ENCODE measurements at places on chromosomes 7 and 10. TPM values are rescaled to one million over a fixed set of nuclear protein-coding genes. Genes with fewer than 3 reads are reported as not detected.
A peak's percentile ranks its signal among the peaks of the same experiment; 100 is the strongest.

The VWDE gene
- total RNA-seq, result 1.5 TPM

The NEUROG3 gene
- total RNA-seq, result not detected

The LIMK1 gene
- total RNA-seq, result 23.8 TPM

The ITPRID1 gene
- total RNA-seq, result not detected

The CARD11 gene
- total RNA-seq, result 9.6 TPM

The WIPF3 gene
- total RNA-seq, result 4.5 TPM

The VPS37D gene
- 13.2 TPM for total RNA-seq

The KLF14 gene
- total RNA-seq, result not detected

The DEPP1 gene
- 146 TPM for total RNA-seq

The SLIT1 gene
- 0.35 TPM for total RNA-seq

The ZNF518A gene
- total RNA-seq, result 29.4 TPM

The AGBL3 gene
- 7.6 TPM for total RNA-seq

The AKR1B1 gene
- 93.8 TPM for total RNA-seq

The CC2D2B gene
- total RNA-seq, result 2.5 TPM

The ASZ1 gene
- total RNA-seq, result not detected

The OR2A5 gene
- not detected for total RNA-seq

The BAG3 gene
- total RNA-seq, result 42.0 TPM

GRCh38 chr10:128543151-128543550 lies 416.9 kb upstream of the MKI67 start:
- no peak for DNase-seq

- DNase-seq, result no peak
Measured at GRCh38 chr7:69832356-69832755, 234.1 kb downstream of the AUTS2 start.

GRCh38 chr10:74957285-74957961 lies 131.0 kb downstream of the KAT6B start:
- DNase-seq, result no peak

GRCh38 chr7:119096683-119097082 lies 872.2 kb downstream of the ANKRD7 start:
- DNase-seq, result no peak

DNA sequence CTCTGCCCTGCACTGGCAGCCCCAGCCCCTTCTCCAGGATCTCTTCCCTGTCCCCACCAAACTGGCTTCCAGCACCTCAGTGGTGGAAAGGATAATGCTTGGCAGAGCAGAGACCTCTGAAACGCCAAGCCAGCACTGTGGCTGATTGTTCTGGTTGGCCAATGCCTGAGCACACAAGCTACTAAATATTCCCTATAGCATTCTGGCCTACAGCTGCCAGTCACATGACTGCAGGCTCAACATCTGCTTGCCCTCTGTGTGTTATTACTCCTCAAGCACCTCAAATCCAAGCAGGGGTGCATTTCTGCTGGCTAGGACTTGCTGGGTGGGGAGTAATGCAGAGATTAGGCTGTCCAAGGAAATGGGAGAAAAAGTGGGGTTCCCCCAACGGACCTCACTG lies 6.1 kb downstream of the TBATA start:
- no peak for DNase-seq

GRCh38 chr7:16528520-16528919 lies 1.9 kb downstream of the LRRC72 start:
- no peak for DNase-seq

GRCh38 chr10:28130267-28130666 lies 131.4 kb upstream of the ODAD2 start:
- DNase-seq, result no peak

- DNase-seq, result no peak
Measured at GRCh38 chr7:84022684-84023308, 171.8 kb downstream of the SEMA3A start.

GRCh38 chr7:94294471-94295131 lies 100.1 kb upstream of the COL1A2 start:
- DNase-seq, result no peak

GRCh38 chr7:149317986-149318672 lies 56.1 kb downstream of the ZNF783 start:
- no peak for DNase-seq

GRCh38 chr7:135001390-135002165 lies 15.3 kb downstream of the AGBL3 start:
- DNase-seq, result no peak

DNA sequence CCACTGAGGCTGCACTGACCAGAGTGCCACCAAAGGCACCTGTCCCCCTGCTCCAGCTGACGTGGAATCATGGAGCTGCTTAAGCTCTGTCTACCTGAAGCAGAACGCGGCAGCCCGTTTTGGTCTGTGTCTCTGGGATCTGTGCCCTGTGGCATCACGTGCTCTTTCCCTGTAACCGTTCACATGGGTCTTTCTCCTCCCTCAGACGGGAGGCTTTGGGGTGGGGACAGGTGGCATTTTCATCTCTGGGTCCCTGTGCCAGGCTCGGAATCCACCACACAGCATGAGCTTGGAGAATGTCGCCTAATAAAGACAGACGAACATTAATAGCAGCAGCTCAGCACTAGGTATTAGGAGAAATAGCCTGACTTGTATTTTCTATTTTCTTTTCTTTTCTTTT lies 1.6 kb upstream of the ADAP1 start:
- DNase-seq, result no peak

DNA sequence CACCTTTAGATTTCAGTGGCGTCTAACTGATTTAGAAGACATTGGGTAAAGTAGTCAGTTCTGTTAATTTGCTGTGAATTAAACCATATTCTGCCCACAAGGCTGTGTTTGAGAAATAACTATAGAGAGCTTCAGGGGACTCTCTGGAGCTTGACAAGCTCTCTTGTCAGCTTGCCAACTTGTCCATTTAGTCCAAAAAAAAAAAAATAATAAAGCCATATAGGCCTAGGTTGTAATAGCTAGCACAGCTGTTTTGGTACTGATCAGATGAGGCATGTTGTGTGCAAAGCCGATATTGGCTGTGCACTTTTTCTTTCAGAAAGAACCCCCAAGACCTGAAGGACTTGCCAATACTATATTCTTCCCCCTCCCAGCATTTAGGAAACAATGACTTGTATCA lies 20.2 kb upstream of the ZNF282 start:
- no peak for DNase-seq

DNA sequence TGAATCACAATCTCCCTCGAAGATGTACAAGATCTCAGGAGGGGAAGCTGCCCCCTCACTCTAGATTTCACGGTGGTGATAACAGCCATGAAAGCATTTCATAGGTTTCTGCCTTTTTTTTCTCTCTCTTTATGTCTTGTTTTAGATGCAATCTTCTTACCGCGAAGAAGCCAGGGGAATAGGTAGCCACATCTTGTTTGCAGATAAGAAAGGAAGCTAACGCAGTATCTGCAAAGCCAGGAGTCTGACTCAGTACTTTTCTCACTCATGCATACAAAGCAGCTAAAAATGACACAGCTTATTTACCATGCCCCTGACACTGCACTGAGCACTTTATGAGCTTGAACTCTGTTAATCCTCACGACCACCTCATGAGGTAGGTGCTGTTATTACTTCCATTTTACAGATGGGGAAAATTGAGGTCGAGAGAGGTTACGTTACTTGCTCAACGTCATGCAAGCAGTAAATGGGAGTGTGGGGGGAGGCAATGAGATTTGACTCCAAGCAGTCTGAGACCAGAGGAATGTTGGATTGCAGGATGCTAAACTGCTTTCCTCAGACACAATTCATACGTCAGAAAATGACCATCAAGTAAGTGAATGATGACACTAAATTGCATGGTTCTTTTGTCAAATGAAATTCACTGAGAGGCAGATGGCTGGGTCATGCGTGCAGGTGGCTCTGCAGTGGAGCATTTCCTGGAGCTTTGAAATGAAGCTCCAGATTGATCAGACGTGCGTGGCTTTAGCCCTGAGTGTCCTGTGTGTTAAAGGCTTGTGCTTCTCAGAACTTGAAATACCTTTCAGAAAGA lies 3.3 kb downstream of the MAP3K8 start:
- no peak for DNase-seq

DNA sequence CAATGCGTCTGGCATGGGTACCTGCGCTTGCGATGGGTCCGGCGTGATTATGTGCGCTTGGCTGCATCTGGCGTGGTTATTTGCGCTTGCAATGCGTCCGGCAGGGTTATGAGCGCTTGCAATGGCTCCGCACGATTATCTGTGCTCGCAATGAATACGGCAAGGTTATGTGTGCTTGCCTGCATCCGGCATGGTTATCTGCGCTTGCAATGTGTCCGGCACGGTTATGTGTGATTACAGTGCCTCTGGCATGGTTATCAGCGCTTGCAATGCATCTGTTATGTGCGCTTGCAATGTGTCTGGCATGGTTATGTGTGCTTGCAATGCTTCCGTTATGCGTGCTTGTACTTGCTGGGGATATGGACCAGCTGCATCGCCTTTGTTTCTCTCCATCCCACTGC lies 37.7 kb downstream of the RBAK start:
- no peak for DNase-seq

GRCh38 chr10:15242261-15242840 lies 73.9 kb upstream of the NMT2 start:
- DNase-seq, result no peak

- no peak for DNase-seq
Measured at GRCh38 chr10:119834188-119834587, 38.5 kb downstream of the MCMBP start.

DNA sequence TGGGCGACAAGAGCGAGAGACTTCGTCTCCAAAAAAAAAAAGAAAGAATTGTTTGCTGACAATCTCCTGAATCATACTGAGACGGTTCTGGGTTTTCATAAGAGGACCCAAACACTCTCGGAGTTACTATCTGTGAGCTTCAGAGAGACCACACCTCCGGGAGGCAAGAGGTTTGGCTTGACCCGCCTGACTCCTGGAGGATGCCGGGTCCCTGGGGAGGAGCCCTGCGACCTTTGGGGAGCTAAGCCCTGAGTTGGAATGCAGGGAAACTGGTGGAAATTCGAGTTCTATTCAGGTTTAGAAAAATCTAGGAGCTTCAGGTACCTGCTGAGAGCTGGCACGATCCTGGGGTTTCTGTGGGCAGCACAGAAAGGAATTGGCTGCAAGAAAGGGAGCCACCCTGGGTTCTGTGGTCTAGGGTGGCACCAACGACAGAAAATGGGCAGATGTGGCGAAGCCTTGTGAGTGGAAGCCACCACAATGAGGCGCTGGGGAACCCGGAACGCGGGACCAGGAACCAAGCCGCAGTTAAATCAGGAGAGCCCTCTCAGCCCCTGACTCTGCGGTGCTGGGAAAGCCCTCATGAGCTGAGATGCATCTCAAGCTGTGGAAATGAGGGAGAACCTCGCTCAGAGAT lies 21.9 kb upstream of the GATAD1 start:
- no peak for DNase-seq

DNA sequence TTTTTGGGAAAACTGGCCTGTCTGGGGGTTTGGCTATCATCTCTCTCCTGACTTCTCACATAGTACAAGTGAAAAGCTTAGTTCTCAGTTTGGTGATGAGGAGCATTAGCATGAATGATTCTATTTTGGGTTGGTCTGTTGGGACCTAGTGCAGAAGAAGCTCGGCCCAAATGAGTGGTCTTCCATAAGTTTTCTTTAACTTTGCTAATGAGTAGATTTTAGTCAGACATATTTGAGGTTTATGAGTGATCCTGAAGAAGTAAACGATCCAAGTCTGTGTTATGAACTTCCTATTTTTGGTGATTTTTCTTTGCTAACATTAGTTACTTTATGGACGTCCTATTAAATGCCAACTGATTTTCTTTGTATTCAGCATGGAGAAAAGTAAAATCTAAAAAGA lies 51.7 kb upstream of the CALD1 start:
- no peak for DNase-seq

- DNase-seq, result no peak
Measured at GRCh38 chr7:110531186-110531585, 559.7 kb upstream of the LRRN3 start.

DNA sequence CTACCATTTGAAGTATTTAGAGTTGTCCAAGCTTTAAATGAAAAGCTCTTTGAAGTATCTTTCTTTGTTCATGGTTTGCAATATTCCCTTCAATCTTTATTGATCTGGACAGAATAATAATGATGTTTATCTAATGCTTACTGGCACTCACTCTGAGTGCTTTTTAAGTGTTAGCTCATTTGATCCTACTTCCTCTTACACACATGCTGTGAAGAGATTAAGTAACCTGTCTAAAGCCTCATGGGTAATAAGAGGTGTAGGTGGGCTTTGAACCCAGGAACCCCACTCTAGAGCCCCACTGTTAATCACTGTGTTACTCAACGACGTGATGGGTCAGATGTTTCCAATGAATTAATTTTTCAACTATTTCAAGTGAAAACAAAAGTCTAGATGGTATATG lies 31.1 kb upstream of the ADD3 start:
- DNase-seq, result no peak

- peak; percentile 86 for DNase-seq
Measured at GRCh38 chr7:100604028-100604975, 2.1 kb downstream of the PCOLCE start.

- DNase-seq, result peak; percentile 65
Measured at GRCh38 chr10:43282881-43283280, 16.0 kb upstream of the RASGEF1A start.

DNA sequence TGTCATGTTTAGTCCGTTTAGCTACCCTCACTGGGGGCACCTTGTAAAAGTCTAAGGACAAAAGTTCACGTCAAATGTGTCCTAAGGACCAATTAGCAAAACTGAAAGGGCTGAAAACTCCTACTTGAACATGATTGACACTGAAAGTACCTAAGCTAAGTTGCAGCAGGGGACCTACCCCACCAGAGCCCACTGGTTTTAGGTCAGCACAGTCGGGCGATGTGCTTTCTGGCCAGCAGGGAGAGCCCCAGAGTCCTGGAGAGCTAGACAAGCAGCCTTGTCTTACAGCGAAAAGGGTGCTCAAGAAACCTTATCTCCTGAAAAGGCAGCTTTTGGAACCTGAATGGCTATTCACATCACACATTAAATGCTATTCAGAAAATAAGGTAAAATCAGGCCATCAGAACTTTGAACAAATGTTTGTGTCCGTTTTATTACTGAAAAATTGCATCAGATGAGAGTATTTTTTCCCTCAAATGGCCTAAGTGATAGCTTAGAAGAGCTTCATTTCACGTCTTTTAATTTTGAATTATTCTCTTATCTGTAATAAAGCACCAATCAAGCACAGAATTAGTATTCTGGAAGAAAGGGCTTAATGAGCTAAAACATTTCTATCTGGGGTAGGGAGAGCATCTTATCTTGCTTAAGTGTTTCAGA lies 52.2 kb upstream of the MKI67 start:
- no peak for DNase-seq

DNA sequence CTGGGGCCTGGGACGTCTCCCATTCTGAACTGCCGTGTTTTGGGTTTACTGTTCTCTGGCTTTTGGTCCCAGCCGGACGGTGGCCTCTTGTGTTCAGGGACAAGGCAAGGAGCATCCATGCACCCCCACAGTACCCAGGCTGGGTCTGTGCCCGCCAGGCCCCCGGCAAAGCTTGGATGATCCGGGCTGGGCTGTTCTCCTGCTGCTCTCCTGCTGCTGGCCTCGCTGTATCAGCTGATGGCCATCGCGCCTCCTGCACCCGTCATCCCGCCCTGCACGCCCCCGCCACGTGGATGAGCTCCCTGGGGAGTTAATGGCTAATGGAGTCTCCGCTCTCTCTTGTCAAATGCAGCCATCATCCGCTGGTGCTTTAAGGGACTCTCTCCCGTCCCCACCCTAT lies 14.9 kb upstream of the PSMG3 start:
- no peak for DNase-seq

- DNase-seq, result no peak
Measured at GRCh38 chr10:4035599-4035945, 250.6 kb upstream of the KLF6 start.

GRCh38 chr10:102835007-102835482 lies 2.2 kb downstream of the CYP17A1 start:
- peak; percentile 74 for DNase-seq

GRCh38 chr7:45176091-45176490 lies 18.5 kb downstream of the RAMP3 start:
- DNase-seq, result no peak

Data from kidney (tissue), 22 donors.